ENCODE measurements at places on chromosomes 16 and 17. TPM values are rescaled to one million over a fixed set of nuclear protein-coding genes. Genes with fewer than 3 reads are reported as not detected.

- peak; percentile 99 for DNase-seq
These were observed 772 bp downstream of the CHD3 start for GRCh38 chr17:7889166-7889955.

DNA sequence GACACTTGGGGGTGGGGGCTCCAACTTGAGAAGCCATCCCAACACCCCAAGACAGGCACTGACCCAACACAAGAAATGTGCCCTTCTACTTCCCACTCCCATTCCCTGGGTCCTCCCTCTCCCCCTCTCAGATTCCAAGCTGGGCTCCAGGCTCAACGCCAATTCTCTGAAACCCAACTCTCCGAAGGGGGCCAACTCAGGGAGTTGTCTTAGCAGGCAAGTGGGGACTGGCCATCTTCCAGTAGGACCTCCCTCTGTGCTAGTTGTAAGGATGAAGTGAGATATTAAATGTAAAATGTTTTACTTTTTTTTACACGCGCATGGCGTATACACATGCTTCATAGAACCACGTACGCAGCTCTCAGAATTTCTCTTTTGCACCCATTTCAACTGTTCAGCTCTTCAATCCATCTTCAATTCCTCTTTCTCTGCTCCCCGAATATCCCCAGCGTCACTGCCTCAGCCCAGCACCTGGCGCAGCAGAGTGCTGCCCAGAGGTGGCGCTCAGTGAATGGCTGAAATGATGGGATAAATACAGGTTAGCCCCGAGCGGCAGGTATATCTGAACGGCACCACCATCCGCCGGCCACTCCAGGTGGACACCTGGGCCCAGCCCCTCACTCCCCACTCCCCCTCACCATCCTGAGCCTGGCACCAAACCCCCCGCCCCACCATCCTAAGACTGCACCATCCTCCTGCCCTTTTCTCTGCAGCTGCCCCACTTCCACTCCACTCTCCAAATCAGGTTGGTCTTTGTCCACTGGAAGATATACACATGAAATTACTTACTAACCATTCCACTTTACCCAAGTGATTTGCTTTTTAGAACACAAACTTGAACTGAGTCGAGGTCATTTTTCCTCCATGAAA, 43.9 kb upstream of the TNRC6C start:
- DNase-seq = no peak

DNA sequence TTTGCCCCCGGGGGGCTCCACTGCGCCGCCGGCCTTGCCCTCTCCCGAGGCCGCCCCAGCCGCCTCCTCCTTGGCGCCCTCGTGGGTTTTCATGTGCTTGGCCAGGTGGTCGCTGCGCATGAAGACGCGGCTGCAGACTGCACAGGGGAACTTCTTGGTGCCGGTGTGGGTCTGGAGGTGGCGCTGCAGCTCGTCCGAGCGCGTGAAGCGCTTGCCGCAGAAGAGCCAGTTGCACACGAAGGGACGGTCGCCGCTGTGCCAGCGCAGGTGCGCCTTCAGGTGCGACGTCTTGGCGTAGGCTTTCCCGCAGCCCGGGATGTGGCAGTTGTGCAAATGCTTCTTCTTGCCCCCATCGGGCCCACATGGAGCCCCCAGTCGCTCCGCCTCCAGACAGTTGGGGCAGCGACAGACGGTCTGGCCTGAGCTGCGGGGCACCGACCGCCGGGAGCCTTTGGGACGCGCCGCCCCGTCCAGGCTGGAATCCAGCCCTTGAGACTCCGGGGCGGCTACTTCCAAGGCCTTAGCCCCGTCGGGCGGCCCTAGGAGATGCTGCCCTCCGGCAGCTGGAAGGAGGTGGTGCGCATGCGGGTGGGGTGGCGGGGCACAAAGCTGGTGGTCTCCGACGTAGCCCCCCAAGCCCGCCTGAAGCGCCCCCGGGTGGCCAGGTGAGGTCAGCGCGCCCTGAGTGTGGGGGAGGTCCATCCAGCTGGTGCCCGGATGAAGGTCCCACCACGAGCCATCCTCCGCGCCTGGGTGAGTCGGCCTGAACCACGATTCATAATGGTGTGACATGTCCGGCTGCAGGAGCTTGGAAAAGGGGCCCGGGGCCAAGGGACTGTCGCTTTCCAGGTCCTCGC, 3.4 kb downstream of the SP6 start:
- DNase-seq = peak; percentile 64

PDILT gene
- total RNA-seq = 20.1 TPM

- peak; percentile 60 for DNase-seq
These were observed 5.8 kb upstream of the CBX4 start for GRCh38 chr17:79844869-79845600.

KRTAP16-1 gene
- not detected for total RNA-seq

DNA sequence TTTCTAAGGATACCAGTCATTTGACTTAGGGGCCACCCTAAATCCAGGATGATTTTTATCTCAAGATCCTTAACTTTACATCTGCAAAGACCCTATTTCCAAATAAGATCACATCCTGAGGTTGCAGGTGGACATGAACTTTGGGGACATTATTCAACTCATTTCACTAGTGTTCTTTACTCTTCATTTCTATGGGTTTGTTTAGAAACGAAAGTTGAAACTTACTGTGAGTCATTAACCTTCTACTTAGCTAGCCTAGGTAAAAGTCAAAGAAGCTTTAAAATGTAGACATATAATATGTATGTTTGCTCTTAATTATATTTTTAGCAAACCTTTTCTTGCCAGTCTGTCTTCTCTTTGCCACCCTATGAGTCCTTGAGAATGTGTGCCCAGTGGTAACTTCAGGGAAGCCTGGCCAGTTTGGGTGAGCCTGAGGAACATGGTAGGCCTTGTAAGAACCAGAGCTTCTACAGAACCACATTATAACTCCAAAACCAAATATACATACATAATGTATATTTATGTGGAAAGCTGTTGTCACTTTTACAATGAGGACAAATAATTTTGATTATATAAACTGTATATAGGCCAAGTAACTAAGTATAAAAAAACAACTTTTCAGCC, 38.4 kb downstream of the BPTF start:
- no peak for DNase-seq

- peak; percentile 18 for DNase-seq
These were observed 34.3 kb upstream of the RBFOX3 start for GRCh38 chr17:79645022-79645776.

SEPTIN1 gene
- total RNA-seq = 0.72 TPM

DNA sequence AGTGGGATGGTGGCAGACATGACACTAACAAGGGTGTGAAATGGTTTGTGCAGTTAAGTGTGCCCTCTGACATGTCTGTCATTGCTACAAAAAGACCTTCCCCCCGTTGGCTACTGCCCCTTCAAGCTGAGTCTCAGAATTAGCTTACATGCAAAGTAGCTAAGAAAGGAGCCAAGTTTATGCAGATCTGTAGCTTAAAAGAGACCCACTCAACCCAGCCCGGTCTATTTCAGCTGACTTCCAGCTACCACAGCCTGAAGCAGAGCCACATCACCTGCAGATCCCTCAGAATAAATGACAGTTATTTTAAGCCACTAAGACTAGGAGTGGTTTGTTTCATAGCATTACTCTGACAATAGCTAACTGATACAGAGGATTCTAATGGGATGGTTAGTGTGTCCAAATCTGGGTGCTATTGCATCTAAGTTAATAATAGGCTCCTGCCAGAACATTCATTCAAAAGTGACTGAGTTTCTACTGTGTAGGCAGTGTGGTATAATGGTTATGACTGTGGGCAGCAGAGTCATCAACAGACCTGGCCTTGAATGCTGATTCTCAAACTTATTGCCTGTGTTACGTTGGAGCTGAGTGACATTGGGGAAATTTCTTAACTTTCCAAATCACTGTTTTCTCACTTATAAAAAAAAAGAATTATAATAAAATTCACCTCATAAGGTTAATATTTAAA, 11.7 kb downstream of the C17orf67 start:
- no peak for DNase-seq

DNA sequence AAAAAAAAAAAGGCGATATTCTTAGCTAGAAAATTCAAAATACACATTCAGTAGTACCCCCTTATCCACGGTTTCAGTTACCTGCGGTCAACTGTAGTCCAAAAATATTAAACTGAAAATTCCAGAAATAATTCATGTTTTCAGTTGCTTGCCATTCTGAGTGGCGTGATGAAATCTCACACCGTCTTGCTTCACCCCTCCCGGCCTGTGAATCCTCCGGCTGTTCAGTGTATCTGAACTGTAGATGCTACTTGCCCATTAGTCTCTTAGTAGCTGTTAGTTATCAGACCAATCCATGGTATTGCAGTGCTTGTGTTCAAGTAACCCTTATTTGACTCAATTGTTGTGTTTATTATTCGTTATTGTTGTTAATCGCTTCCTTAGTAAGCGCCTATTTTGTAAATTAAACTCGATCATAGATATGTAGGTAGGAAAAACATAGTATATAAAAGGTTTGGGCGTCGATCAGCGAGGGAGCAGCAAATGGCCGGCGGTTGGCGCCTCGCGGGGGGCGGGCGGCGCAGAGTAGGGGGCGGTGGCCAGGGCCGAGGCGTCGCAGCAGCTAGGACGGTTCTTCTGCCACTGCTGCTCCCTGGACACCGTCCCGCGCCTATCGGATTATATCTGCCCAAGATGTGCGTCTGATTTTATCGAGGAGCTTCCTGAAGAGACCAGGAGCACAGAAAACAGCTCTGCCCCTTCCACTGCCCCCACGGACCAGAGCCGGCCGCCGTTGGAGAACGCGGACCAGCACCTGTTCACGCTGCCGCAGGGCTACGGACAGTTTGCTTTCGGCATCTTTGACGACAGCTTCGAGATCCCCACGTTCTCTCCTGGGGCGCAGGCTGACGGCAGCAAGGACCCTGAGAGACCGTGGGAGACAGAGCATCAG, 39.8 kb upstream of the AKAP1 start:
- DNase-seq = peak; percentile 32

PCGF2 gene
- 6.4 TPM for total RNA-seq

HOXB8 gene
- 1.2 TPM for total RNA-seq

- DNase-seq = peak; percentile 84
These were observed 46.8 kb downstream of the TIMM22 start for GRCh38 chr17:1043601-1044251.

GRCh38 chr16:51950118-51950780, 596.7 kb downstream of the TOX3 start:
- DNase-seq = no peak

GRCh38 chr17:18362698-18363100, 651 bp downstream of the SHMT1 start:
- peak; percentile 73 for DNase-seq

GRCh38 chr16:31428638-31429247, 583 bp upstream of the COX6A2 start:
- DNase-seq = no peak

DNA sequence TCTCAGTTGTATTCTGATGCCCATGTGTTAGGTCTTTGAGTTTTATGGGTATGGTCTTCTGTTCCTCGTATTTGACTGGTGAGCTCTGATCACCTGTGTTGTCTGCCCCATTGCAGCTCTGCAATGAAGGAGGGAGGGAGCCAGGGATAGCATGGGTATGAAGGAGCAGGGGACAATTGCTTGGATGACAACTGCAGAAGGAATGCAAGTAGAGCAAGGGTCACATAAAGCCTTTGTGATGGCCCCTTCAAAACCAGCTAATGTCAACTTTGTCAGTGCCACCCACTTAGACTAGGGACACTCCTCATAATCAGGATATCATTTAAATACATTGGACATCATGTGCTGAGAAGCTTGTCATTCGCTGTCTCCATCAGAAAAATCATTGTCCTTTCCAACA, 152.7 kb upstream of the MAF start:
- no peak for DNase-seq

PIK3R5 gene
- not detected for total RNA-seq

- no peak for DNase-seq
These were observed 26.2 kb upstream of the NGFR start for GRCh38 chr17:49468811-49469385.

BAHCC1 gene
- 15.2 TPM for total RNA-seq

DNA sequence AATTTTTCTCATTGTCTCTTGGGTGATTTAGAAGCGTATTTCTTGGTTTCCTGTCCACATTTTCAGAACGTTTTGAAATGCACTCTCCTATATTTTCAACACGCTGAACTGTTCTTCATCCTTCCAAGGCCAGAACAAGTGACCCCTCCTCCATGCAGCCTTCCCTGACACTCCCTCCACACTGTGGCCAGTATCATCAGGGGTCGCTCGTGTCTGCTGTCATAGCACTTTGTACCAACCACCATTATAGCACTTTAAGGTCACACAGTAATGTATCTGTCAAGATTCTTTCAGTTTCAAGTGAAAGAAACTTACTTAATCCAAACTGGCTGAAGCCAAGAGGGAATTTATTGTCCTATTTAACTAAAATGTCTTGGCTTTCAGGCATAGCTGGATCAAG, 17.5 kb upstream of the IL21R start:
- DNase-seq = no peak

DNA sequence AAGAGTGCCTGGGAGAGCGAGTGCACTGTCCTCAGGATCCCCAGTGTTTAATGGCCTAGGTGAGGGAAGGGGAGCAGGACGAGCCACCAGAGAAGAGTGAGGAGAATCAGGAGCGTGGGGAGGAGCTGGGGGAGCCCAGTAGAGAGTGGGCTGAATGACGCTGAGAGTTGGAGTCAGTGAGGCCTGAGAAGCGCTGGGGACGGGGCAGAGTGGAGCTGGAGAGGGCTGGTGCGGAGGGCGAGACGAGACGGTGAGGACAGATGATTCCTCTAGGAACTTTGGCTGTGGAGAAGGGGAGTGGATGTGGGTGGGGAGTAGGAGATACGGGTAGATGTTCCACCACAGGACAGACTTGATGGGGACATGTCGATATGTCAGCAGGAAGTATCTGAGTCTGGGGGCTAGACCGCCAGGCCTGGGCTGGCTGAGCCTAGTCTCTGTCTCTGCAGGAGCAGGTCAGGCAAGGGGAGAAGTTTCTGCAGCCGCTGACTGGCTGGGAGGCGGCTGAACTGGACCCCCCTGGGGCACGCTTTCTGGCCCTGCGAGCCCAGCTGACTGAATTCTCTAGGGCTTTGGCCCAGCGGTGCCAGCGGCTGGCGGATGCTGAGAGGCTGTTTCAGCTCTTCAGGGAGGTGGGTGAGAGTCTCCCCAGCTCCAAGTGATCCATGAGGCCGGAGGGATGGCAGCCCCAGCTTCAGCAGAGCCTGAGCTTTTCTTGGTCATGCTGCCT, 4.7 kb downstream of the PLEKHG4 start:
- no peak for DNase-seq

DNA sequence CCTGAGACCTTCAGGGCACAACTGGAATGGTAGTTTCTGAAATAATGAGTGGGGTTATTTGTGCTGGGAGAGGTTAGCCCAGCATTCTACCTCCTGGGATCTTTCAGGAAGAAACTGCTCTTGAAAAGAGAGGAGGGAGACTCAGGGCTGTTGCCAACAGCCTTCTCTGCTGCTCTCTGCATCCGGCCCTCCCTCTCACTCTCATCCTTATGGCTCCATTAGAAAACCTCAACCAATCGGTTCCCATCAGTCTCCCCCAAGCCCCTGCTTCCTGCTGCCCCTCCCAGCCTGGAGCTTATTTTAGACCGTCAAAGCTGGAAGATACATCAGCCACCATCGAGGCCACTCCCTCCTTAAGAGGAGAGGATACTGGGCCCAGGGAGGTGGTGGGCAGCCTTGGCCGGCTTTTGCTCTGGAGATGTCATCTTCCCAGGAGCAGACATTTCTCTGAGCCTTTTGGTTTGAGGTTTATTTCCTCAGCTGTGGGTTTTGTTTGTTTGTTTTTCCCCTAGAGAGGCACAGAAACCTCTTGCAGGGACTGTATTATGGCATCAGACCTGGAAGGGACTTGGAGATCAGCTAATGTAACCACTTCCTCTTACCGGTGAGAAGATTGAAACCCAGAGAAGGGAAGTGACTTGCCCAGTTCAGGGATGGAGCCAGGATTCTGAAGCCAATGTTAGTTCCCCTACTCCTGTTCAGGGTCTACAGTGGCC, 2.7 kb downstream of the MPRIP start:
- peak; percentile 91 for DNase-seq

Measured in stomach (tissue), 19 donors.